ENCODE measurements at places on chromosomes 13 and 19.
A peak's percentile ranks its signal among the peaks of the same experiment; 100 is the strongest.

GRCh38 chr19:55649268-55650125 lies 1.5 kb downstream of the CCDC106 start:
- no peak for DNase-seq

GRCh38 chr13:60148918-60149317 lies 14.8 kb downstream of the DIAPH3 start:
- DNase-seq = no peak

- DNase-seq = no peak
These were observed 31.7 kb downstream of the SPATA13 start for GRCh38 chr13:24192057-24192810.

DNA sequence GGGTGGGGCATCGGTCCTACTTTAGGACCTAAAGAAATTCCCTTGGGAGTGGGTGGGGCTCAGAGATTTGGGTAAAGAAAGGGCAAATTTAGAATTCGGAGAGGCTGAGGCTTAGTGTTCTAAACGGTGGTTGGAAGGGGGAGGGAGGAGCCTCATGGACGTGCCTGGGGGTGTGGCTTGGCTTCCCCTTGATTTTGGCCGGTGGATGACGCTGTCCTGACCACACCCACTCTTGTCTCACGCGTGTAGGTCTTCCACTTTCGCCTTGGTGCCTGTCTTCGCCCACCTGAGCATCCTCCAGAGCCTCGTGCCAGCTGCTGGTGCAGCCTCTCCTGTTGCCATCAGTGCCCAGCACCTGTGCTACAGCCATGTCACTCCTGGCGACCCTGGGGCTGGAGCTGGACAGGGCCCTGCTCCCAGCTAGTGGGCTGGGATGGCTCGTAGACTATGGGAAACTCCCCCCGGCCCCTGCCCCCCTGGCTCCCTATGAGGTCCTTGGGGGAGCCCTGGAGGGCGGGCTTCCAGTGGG lies 1.2 kb upstream of the NUP62 start:
- DNase-seq = peak; percentile 76

DNA sequence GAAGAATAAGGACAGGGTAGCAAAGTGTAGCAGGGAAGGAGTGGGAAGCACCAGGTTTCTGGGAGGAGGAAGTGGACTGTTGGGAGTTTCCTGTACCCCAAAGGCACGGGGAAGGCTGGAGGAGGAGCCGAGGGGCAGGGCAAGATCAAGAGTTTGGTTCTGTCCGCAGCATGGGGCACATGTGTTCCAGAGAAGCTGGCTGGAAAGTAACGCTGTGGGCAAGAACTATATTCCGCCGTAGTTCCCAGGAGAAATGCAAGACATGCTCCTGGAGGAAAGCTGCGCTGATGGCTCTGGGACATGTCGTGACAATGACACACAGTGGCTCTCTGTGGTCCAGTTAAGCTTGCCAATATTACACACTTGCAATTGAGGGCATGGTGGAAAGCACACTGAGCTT lies 51.7 kb upstream of the KPNA3 start:
- no peak for DNase-seq

GRCh38 chr19:15265214-15265849 lies 33.1 kb upstream of the EPHX3 start:
- no peak for DNase-seq

DNA sequence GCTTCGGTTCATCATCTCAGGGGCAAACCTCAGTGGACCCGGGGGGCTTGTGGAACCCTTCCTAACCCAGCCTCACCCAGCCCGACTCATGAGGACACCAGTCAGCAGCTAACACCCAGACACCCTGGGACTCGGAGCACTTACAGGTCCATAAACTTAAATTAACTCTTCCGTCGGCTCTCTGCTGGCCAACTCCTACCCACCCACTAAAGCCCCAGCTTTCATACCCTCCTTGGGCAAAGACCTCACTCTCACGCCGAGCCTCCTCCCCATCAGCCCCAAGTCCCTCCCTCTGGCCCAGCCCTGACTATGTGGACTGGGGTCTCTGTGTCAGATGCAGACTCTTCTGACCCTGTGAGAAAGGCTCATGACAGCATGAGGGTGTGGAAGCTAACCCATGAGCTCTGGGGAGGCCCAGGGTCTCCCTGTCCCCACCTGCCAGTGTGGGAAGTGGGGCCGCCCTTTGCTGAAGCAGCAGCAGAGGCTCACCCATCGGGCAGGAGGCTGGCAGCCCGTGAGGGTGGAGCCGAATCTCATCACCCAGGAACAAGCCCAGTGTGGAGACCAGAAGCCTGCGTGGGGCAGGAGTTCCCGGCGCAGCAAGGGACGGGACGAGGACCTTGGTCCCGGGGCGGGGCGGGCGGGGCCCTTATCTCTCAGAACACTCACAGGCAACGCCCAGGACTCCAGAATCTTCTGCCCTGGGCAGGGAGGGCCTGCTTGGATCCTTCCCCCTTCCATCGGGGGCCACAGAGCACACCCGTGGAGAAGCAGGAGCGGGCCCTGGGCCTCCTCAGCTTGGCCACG lies 19.8 kb downstream of the TCF3 start:
- no peak for DNase-seq

DNA sequence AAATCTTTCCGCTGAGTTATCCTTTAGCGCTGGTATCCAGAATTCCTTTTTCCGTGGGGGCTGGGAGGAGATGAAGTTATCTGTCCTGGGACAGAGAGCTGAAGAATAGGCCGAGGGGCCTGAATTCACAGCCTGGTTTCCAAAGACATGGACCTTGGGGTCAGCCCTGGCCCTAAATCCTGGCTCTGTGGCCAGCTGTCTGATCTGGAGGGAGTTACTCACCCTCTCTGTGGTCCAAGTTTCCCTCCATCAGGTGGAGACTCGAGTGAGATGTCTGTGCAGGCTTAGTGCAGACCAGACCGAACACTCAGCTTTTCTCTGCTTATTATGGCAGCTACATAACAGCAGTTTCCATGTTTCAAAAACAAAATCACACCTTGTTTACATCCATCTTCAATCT lies 59.6 kb downstream of the CDADC1 start:
- no peak for DNase-seq

DNA sequence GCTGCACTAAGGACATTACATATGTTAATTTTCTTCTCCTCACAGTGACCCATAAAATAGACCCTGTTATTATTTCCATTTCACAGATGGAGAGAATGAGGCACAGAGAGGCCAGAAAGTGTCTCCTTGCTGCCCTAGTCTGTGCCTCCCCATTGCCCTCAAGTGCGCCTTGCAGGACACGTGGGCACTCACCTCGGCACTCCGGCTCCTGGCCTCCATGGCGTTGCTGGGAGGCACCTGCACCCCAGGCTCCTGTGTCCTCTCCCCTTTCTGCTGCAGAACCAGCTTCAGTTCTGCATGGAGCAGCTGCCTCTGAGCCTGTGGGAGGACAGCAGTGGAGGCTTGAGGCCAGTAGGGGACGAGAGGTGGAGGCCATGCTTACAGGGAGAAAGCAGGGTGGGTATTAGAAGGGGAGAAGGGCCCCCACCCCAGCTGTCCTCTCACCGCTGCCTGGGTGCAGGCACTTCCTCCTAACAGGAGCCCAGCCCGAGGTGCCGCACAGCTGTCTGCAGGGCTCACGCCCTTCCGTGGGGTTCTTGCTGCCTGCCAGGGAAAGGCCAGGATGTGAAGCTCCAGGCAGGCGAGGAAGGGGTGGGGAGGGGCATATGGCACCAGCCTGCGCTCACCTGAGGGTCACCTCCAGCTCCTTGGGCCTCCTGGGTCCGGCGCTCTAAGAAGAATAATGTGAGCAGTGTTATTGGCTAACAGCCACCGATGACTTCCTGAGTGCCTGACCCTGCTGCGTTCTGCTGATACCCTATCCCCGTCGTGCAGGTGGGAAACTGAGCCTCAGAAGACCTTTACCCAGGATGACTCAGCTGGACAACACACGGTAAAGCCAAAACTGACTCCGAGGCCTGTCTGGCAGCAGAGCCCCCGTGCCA lies 5.2 kb downstream of the PRX start:
- DNase-seq = no peak

DNA sequence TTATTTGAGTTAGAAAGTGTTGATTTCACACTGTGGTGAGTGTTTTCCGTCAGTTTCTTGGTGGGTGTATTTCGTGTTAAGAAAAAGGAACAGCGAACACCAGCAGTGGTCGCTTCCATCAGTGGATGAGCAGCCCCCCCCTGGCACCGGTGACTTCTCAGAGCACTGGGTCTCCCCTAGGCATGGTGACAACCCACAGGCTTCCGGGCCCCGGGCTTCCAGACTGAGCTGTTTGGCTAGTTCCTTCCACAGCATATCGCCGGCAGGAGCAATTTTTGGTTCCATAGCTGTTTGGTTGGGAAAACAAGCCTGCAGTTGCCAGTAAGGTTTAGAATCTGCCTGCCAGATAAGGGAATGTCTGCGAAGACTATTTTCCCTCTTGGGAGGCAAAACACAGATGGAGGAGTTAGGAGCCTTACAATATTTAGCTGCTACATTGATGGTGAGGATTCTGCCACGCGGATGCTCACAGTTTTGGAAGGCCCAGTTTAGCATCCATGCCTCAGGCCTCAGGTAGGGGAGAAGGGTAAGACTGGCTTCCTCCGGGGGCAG lies 18.7 kb upstream of the ZNF536 start:
- DNase-seq = no peak

DNA sequence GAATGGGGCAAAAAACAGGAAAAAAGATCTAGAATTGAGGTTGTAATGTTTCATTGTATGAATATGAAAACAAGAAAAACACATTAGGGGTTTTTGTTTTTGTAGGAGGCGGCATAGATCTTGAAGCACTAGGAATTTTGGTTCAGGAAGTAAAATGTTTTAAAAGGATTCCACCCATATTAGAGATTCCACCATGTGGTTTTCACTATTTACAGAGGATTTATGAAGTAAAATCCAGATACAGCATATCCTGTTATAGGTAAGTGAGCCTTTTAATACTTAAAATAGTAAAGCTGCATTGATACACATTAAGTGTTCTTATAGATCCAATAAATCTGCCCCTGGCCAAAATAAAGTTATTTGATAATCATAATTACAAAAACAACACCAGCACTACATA lies 61.4 kb downstream of the MICU2 start:
- DNase-seq = no peak

GRCh38 chr13:48448285-48448958 lies 35.5 kb upstream of the LPAR6 start:
- DNase-seq = no peak

DNA sequence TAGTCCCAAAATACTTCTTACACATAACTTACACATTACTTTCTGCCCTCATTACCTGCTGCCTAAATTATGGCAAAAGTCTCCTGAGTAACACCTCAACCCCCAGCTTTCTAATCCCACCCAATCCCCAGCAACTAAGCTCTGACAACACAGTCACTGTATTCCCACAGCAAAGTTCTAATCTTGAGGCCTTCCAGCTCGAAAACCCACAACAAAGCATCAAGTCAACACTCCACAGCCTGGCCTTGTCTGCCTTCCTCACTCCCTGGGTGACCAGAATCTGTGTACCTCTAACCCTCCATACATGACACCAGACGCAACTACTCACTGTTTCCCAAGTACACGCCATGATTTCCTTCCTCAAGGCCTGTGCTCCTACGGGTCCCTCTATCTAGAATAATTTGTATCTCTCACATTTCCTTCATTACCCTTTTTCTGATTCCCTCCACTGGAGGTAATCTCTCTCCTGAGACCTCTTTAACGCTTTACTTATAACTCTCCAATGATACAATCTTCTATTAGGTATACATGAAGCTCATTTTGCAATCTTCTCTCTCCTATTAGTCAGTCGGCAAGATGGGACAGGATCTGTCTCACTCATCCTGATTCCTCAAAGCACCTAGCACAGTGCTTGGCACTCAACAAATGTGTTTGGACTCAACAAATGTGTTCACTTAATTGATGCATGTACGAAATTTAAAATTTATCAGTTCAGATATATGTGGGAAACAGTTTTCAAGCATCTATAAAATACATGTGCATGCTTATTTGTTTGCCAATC lies 87.6 kb upstream of the DOCK9 start:
- DNase-seq = no peak

GRCh38 chr19:16034958-16035560 lies 41.2 kb upstream of the TPM4 start:
- peak; percentile 3 for DNase-seq

- no peak for DNase-seq
These were observed 1264.6 kb downstream of the PCDH9 start for GRCh38 chr13:65965501-65965900.

DNA sequence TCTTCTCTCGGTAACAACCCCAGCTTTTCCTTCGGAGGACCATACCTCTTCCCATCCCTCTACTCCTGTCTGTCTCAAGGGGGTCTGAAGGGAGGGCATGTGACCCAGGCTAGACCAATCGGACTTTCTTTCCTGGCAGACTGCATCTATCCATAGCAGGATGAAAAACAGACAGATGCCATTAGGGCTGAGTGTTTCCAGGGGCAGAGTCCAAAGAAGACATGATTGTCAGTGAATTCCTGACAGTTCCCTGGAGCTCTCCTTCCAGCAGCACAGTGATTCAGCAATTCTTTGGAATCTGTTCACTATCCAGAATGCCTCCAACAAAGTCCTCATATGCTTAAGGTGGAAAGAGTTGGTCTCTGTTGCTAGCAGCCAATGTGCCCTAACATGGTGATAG lies 189.8 kb downstream of the KCTD12 start:
- DNase-seq = no peak

DNA sequence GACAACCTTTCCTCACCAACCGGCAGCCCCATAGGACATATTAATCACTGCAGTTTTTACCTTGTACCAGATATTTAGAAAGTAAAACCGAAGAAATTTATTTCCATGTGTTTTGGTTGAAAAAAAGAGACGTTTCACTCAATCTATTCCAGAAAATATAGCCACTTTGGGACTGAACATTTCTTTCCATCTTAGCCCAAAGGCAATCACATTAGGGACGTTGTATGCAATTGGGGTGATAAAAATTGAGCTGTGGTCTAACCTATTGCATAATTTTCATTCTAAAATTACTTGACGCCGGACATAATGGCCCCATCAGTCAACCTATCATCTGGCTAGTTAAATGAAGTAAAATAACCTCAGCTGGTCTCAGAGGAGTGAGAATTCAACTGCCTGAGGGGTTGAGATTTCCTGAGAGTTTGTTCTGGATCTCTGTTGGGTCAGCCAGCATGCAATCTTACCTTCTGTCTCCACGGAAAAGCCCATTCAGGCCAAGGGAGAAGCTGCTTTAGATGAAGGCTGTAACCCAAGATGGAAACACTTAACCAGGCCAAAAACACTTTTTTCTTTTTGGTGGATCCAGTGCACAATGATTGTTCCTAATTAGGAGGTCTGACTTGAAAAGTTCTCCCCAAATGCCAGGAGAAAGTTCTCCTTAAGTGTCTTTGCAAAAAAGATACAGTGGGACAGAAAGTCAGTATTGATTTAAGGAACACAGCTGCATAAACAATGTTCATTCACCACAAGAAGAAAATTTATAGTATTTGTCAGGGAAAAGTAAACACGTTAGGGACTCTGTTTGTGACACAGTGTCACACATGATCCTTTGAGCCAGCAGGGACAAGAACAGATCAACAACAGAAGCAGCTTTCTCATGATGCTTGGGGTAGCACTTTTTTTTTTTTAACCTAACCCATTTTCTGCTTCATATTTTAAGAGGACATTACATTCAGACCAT lies 34.1 kb downstream of the DLEU7 start:
- DNase-seq = no peak

- no peak for DNase-seq
These were observed 427.2 kb downstream of the COG6 start for GRCh38 chr13:40082639-40083038.

GRCh38 chr13:101341464-101341863 lies 74.8 kb downstream of the NALCN start:
- no peak for DNase-seq

- DNase-seq = no peak
These were observed 112.8 kb downstream of the TDRD3 start for GRCh38 chr13:60509601-60510386.
